Cerebellum (tissue), 4 donors: ENCODE measurements at places on chromosomes 16 and 17. TPM values are rescaled to one million over a fixed set of nuclear protein-coding genes. Genes with fewer than 3 reads are reported as not detected.

Gene CDC27
- total RNA-seq: 80.0 TPM

Gene KRT39
- total RNA-seq: not detected

- no peak for DNase-seq
Observed at GRCh38 chr16:13223666-13224065, 322.3 kb downstream of the SHISA9 start.

DNA sequence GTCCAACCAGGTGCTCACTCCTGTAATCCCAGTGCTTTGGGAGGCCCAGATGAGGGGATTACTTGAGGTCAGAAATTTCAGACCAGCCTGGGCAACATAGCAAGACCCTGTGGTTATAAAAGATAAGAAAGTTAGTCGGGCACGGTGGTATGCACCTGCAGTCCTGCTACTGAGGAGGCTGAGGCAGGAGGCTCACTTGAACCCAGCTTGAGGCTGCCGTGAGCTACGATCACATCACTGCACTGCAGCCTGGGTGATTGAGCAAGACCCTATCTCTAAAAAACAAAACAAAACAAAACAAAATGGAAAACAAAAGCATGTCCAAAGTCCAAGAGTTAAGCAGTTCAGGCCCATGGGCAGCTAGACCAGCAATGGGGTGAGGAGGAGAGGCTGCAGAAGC, 143.2 kb downstream of the IRX5 start:
- no peak for DNase-seq
